ENCODE measurements at places on chromosomes 7 and 10. TPM values are rescaled to one million over a fixed set of nuclear protein-coding genes. Genes with fewer than 3 reads are reported as not detected.

GRCh38 chr7:11843113-11843765 lies 11.2 kb upstream of the THSD7A start:
- no peaks in the 10 kb centered on the region for H3K27me3 ChIP-seq
- DNase-seq: no peak
- no peak overlapping the region for H3K4me3 ChIP-seq

DNA sequence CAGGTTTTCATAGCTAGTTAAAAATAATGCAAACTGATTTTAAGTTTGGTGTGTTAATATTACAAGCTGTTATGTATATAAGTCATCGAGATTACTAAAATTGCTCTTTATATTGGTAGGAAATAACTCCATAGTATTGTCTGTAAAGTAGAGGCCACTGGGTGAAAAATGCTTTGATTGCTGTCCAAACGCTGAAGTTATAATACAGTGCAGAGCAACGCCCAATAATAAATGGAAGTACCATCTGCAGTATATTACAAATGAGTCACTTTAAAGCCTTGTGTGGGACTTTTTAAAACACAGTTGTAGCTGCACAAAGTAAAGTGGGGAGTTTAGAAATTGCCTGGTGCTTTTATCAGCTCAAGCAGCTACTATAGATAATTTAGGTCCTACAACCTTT lies 196.1 kb downstream of the NXPH1 start:
- DNase-seq: no peak
- H3K4me1 ChIP-seq: no peaks in the 10 kb centered on the region
- H3K27ac ChIP-seq: no peak overlapping the region
- H3K4me3 ChIP-seq: no peak overlapping the region

GRCh38 chr7:45656431-45656830 lies 82.3 kb downstream of the ADCY1 start:
- no peak overlapping the region for H3K27ac ChIP-seq
- H3K4me1 ChIP-seq: no peaks in the 10 kb centered on the region
- peak; percentile 48 for DNase-seq
- H3K27me3 ChIP-seq: no peaks in the 10 kb centered on the region
- no peak overlapping the region for H3K4me3 ChIP-seq

DNA sequence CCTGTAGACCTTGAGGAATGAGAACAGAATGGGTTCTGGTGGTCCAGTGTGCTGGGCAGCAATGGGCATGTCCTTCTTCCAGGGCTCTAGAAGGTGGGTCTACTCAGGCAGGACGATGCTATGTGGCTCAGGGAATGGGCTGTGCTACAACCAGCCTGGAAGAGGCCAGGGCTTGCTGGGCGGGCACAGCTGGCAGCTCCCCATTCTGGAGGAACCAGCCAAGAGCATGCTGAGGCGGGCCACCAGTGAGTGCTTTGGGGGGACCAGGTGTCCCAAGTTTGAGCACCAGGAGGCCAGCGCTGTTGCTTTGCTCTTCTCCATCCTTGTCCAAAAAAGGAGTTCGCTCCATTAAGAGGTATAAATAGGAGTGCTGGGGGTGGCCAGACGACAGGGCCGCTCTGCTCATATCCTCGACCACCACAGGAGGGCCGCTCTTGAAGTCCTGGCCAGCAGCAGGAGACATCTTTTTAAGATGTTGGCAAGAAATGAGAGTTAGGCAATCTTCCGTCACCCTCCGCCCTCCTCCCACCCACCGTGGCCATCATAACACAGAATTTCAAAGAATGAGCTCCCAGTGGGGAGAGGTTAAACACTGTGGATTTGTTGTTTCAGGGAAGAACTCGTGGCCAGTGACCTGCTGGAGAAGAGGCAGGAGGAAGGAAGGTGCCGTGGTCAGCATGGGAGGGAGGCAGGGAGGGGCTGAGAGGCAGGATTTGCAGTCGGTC lies 141.3 kb downstream of the GRK5 start:
- H3K27me3 ChIP-seq: no peaks in the 10 kb centered on the region
- H3K4me1 ChIP-seq: peaks cover 7% of the 10 kb centered on the region
- DNase-seq: no peak
- H3K27ac ChIP-seq: no peak overlapping the region
- no peak overlapping the region for H3K4me3 ChIP-seq
- H3K36me3 ChIP-seq: peaks cover 51% of the 10 kb centered on the region

DNA sequence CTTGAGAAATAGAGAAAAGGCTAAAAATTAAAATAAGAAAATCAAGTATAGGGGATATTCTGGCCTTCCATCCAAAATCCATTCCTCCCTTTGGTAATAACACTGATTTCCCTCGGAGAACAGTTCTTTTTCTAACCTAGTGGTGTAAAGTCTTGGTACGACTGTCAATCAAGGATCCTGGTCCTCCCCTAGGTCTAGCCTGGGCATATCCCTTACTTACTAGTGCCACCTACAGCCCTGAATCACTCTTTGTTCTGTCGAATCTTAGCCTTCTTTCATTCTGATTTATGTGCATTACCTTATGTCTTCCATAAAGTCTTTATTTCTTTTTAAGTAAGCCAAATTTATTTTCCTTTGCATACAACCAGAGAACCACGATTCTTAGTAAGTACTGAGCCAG lies 298.7 kb upstream of the LRRTM3 start:
- no peak overlapping the region for H3K4me3 ChIP-seq
- H3K4me1 ChIP-seq: no peaks in the 10 kb centered on the region
- DNase-seq: no peak
- H3K36me3 ChIP-seq: no peaks in the 10 kb centered on the region
- no peak overlapping the region for H3K27ac ChIP-seq
- H3K27me3 ChIP-seq: no peaks in the 10 kb centered on the region

DNA sequence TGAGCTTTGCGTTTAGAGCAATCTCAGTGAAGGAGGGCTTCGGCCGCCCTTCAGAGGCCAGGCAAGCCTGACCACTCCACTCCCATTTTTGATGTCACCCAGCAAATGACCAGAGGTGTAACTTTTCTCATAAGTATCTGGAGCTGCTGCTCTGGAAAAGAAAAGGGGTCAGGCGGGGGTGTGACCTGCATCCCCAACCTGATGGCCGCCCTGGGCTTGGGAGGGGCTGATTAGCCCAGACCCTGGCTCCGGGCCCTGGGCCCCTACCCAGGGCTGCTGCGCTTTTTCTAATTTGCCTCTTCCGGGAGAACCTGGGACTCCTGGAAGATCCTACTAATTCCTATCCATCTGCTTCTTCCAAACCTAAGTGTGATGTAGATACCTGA lies 9.6 kb upstream of the EBF3 start:
- H3K27ac ChIP-seq: no peak overlapping the region
- no peak overlapping the region for H3K4me3 ChIP-seq
- peaks cover 8% of the 10 kb centered on the region for H3K4me1 ChIP-seq
- peaks cover 65% of the 10 kb centered on the region for H3K27me3 ChIP-seq

- H3K36me3 ChIP-seq: peaks cover 30% of the 10 kb centered on the region
- peaks cover 27% of the 10 kb centered on the region for H3K4me1 ChIP-seq
- H3K27me3 ChIP-seq: peaks cover 6% of the 10 kb centered on the region
These were observed 826 bp downstream of the CHPF2 start for GRCh38 chr7:151232917-151233701.

GRCh38 chr7:76272851-76273497 lies 29.5 kb upstream of the HSPB1 start:
- peak overlapping the region; percentile 68 for H3K27ac ChIP-seq
- no peaks in the 10 kb centered on the region for H3K36me3 ChIP-seq
- H3K4me3 ChIP-seq: peak overlapping the region; percentile 76
- H3K27me3 ChIP-seq: peaks cover 22% of the 10 kb centered on the region
- no peak for DNase-seq

DNA sequence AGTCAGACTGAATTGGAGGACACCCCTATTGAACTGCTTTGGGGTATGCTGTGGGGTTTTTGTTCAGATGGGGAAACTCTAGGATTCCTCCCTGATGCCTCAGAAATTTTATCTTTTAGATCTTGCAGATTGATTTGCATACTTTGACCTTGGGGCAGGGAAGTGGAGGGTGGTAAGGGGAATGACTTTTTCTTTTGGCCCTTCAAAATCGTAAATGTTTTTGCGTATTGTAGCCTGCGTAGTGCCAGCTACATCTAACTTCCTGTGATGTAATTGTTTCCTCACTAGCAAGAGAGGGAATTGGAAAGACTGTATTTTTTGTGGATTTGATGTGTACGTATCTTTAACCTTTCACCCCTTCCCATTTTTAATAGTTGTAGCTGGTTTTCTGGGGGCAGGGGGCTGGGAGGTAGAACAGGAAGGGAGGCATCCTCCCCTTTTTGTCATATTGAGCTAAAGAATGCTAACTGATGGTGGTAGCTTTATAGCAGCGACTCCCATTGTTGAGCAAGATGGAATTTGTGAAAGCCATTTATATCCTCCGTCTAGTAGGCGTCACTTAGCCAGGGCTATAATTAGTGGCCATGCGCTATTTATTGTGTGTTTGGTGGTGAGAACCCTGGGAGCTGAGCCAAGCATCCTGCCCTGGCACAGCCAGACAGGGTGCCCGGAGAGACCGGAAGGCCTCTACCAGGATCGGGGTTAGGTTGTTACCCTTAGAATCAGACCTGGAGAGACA lies 11.3 kb downstream of the DUSP5 start:
- no peak overlapping the region for H3K4me3 ChIP-seq
- peak overlapping the region; percentile 37 for H3K27ac ChIP-seq
- no peak for DNase-seq

DNA sequence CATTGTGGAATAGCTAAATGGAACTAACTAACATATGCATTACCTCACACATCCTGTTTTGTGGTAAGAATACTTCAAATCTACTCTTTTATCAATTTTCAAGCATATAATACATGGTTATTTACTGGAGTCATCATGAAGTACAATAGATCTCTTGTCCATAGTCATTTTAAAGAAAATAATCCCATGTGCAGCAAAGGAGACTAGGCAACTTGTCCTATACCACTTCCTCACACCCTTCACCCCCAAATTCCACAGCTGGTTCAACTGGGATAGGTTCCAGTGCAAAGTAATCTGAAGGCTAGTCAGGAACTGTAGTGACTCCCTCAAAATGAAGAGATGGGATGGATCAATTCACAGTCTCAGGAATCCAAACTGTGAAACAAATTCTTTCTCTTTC lies 176.1 kb downstream of the SGMS1 start:
- no peak overlapping the region for H3K27ac ChIP-seq
- H3K36me3 ChIP-seq: peaks cover 17% of the 10 kb centered on the region
- no peak overlapping the region for H3K4me3 ChIP-seq
- no peak for DNase-seq
- peaks cover 11% of the 10 kb centered on the region for H3K4me1 ChIP-seq

DNA sequence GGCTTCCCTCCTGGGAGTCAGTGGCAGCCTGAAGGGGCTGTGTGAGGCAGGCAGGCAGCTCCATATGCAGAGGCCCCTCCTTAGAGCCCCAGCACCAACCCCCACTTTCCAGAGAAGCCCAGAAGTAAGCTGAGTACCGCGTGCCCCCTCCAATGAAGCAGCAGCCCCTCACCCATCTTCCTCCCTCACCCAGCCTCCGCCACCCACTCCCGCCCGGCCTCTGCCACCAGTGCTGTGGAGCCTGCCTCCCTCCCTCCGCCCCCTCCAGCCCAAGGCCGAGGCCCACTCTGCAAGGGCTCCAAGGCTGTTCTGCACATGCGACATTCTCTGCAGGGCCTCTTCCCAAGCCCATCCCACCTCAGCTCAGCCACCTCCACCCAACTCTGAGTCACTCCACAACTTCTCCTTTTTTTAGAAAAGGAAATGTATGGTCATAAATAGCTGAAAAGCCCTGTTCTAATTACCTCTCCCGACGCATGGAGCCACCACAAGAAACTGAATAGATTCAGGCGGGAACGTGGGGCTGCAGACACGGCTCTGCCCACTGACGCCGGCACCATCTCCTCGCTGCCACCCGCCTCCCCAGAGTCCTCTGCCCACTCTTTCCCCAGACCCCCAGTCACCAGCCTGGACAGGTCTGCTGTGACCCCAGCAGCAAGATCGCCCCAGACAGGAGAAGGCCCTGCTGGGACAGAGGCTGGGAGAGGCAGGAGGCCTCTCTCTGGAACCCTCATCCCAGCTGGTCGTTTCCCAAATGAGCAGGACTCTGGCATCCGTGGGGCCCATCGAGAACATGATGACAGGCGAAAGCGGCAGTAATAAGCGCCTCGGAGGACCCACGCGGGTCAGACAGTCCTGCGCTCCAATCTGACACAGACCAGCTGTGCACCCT lies 213.9 kb downstream of the MAD1L1 start:
- no peak overlapping the region for H3K4me3 ChIP-seq
- peaks cover 17% of the 10 kb centered on the region for H3K4me1 ChIP-seq
- peaks cover 2% of the 10 kb centered on the region for H3K36me3 ChIP-seq
- no peak overlapping the region for H3K27ac ChIP-seq

- H3K36me3 ChIP-seq: no peaks in the 10 kb centered on the region
- H3K4me1 ChIP-seq: peaks cover 30% of the 10 kb centered on the region
- H3K27ac ChIP-seq: no peak overlapping the region
- H3K4me3 ChIP-seq: peak overlapping the region; percentile 68
- H3K27me3 ChIP-seq: peaks cover 9% of the 10 kb centered on the region
These were observed 162.9 kb downstream of the SH3PXD2A start for GRCh38 chr10:103692436-103692951.

DNA sequence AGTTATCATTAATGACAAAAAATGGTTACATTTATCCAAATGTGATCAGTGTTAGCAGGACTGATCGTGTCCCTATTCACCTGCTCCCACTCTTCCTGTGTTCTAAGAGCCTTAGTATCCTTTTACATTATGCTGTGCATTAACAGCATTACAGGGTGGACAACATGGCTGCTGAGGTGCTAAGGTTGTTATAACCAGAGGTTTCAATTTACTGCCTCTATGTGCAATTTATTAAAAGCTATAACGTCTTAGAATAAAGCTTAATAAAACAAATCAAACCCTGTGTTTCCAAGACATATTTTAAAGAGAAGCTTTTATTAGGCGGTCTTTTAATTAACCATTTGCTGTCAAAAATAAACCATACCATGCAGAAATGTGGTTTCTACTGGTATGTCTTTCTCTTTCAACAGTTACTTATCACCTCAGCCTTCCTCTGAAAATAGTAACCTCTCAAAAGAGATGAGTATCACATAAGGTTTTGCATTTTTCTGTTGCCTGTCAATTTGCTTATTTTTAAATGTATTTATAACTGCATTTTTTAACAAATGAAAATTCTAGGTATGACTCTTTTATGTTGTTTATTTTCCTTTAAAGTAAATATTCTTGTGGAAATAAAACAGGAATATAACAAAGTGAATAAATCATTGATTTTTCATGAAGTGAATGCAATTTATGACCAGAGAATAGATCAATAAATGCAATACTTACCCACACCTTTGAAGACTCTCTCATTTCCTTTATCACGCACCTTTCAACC lies 849.8 kb upstream of the SORCS1 start:
- DNase-seq: no peak
- H3K36me3 ChIP-seq: no peaks in the 10 kb centered on the region
- H3K4me1 ChIP-seq: no peaks in the 10 kb centered on the region
- no peak overlapping the region for H3K27ac ChIP-seq
- H3K27me3 ChIP-seq: no peaks in the 10 kb centered on the region
- H3K4me3 ChIP-seq: no peak overlapping the region

DNA sequence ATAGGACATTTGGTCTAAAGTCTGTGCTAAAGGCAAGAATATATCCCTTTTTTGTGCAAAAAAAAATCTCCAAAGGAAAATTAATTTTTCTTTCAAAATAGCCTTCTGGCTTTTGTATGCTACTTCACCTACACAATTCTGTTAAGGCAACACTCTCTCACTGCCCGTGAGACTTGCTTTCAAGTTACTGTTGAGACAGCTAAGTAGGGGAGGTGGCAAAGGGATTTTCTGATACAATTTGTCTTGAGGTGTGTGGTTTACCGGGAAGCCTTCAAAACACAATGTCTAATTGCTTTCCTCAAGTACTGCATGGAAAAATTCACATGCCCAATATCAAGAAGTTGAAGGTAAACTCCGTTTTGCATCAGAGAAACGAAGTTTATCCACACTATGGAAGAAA lies 50.8 kb upstream of the RSU1 start:
- peaks cover 20% of the 10 kb centered on the region for H3K27me3 ChIP-seq
- H3K27ac ChIP-seq: no peak overlapping the region
- no peaks in the 10 kb centered on the region for H3K36me3 ChIP-seq
- peak; percentile 29 for DNase-seq
- no peak overlapping the region for H3K4me3 ChIP-seq

CPSF4 gene
- 89.0 TPM for total RNA-seq

CLCN1 gene
- not detected for total RNA-seq

TEX36 gene
- not detected for total RNA-seq

GPNMB gene
- 0.95 TPM for total RNA-seq

All from activated CD4-positive, alpha-beta T cell treated with anti-CD3 and anti-CD28 coated beads, Interleukin-2, amount 10 ng/mL, durations not matched to agents 24 days and 14 days (primary cell).